ENCODE measurements at places on chromosomes 1 and 21.

- no peak for DNase-seq
Observed at GRCh38 chr1:2214541-2215241, 13.4 kb upstream of the SKI start.

- no peak for DNase-seq
Observed at GRCh38 chr1:23040509-23040908, 21.2 kb downstream of the KDM1A start.

DNA sequence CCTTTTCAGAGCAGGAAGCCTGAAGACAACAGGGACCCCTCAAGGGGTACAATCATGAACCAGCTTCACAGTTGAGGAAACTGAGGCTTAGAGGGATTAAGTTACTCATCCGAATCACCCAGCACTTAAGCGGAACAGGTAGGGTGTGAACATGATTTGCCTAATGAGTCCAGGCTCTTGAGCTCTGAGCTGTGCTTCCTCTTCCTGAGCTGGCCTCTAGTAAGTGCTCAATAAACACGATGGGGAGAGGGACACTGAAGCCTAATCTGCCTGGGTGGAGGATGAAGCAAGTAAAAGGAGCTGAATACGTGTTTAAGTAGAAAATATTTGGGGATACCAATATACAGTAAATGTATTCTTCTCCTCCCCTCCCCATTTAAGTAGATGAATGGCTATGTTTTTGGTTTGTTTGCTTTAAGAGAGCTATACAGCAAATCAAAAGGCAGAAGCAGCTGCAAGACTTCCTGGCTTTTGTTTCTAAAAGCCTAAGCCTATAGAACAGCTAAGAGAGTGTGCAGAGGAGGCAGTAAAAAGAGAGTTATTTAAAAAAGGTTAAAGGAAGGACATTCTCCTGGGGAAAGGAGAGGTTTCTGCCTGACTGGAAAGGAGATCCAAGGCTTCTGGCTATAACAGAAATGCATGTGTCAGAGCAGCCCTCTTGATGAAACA lies 20.5 kb downstream of the STPG1 start:
- peak; percentile 10 for DNase-seq

DNA sequence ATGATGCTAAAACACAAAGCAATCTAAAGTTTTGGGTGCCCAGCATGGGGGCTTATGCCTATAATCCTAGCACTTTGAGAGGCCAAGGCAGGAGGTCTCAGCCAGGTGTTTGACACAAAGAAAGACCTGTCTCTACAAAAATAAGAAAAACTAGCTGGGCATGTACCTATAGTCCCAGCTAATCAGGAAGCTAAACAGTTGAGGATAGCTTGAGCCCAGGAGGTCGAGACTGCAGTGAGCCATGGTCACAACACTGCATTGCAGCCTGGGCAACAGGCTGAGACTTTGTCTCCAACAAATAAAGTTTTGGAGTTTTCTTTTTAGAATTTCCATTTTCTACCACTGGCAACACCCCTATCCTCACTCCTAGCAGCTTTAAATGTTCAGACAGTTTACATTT lies 55.1 kb upstream of the GUCA2A start:
- DNase-seq = no peak

- no peak for DNase-seq
Observed at GRCh38 chr1:18724801-18725200, 94.2 kb downstream of the PAX7 start.

DNA sequence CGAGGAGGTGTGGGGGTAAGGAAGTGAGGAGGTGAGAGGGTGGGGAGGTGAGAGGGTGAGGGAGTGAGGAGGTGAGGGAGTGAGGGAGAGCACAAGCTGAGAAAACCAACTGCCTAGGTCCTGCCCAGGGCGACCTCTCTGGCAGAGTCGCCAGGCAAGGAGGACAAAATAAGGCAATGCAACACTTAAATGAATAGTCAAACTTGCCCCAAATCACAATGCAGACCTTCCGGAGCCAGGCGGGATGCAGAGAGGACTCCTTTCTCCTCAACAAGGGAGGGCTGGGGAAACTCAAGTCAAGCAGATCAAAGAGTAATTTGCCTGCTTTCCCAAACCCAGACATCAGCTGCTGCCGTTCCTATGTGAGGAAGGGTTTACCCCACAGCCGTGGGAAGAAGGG lies 86.0 kb downstream of the CCDC185 start:
- DNase-seq = no peak

GRCh38 chr1:4573526-4573925 lies 80.9 kb upstream of the AJAP1 start:
- DNase-seq = no peak

- no peak for DNase-seq
Observed at GRCh38 chr1:198664068-198664788, 25.4 kb downstream of the PTPRC start.

DNA sequence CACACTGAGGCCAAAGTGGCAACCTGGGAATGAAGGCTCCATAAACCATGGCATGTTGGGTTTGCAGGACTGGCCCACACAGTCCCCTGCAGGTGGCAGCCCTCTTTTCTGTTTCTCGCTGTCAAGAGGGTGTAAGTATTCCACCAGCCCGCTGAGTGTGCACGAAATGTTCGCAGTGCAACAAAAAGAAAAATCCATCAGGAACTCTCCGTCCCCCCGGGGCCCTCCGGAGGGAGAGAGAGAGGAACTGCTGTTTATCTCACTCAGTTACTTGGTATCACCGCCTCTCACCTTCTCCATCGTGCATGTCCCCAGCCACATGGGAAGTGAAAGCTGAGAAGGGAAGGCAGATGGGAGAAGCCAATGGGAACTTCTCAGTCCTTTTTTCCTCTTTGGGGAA lies 38.3 kb downstream of the NCF2 start:
- DNase-seq = no peak

DNA sequence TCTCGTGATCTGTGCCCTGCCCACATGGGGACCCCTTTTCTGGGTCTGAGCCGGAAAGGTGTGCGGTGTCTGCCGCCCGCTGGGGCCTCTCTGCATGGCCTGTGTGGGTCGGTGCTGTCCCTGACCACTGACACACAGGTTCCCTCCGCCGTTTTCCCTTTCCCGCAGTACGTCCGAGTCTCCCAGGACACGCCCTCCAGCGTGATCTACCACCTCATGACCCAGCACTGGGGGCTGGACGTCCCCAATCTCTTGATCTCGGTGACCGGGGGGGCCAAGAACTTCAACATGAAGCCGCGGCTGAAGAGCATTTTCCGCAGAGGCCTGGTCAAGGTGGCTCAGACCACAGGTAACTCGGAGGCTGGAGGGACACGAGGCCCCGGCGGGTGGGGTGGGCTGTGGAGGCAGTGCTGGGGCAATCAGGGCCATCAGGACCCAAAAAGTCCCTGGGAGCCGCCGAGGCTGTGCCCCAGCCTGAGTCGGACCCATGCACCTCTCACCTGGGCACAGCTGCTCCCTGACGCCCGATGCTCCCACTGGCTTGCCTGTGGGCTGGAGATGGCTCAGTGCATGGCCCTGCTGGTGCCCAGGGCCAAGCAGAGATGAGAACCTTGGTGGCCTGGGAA lies 13.3 kb downstream of the TRPM2 start:
- no peak for DNase-seq

- DNase-seq = no peak
Observed at GRCh38 chr1:11168731-11169130, 20.4 kb upstream of the ANGPTL7 start.

DNA sequence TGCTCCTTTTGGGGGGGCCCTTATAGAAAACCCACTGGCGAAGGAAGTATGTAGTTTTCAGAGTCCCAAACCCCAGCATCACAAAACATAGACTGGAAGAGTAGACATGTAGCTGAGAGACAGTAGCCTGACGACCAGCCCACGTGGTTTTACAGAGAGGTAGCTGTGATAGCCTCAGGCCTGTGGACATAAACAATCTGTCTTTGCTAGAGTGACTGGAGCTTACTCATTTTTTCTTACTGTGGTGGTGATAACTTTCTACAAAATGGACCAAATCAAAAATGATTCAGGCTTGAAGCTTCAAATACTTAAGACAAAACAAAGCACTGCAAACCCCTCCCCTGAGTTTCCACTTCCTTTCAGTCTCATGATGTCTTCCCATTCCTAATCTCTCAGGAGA lies 497.0 kb downstream of the RWDD3 start:
- DNase-seq = no peak

DNA sequence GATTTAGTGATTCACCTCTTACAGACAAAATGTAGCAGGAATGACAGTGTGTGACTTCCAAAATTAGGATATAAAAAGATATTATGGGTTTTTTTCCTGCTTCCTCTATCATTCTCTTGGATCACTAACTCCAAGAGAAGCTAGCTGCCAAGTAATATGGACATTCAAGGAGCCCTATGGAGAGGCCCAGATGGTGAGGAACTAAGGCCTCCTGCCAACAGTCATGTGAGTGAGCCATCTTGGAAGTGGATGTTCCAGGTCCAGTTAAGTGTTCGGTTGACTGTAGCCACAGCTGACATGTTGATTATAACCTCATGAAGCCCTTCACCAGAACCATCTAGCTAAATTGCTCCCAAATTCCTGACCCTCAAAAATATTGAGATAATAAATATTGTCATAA lies 38.8 kb downstream of the CD160 start:
- DNase-seq = no peak

DNA sequence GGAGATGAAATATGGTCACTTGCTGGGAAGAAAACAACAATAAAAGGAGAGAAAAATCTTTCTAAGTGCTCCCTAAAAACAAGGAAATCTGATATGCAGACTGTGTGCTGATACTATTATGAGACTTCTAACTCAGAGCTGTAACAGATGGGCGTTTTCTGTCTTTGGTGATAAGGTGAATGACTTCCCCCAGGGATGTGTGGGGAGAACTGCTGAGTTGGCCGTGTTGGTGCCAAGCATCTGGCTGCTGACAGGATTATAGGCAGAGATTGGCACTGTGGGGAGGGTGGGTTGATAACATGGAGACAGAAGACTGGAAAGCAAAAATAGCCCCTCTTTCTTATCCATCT lies 438.5 kb upstream of the PLXNA2 start:
- peak; percentile 80 for DNase-seq

GRCh38 chr1:9246841-9247785 lies 12.5 kb downstream of the H6PD start:
- DNase-seq = no peak

- DNase-seq = no peak
Observed at GRCh38 chr1:24463776-24464735, 38.6 kb upstream of the RCAN3 start.

DNA sequence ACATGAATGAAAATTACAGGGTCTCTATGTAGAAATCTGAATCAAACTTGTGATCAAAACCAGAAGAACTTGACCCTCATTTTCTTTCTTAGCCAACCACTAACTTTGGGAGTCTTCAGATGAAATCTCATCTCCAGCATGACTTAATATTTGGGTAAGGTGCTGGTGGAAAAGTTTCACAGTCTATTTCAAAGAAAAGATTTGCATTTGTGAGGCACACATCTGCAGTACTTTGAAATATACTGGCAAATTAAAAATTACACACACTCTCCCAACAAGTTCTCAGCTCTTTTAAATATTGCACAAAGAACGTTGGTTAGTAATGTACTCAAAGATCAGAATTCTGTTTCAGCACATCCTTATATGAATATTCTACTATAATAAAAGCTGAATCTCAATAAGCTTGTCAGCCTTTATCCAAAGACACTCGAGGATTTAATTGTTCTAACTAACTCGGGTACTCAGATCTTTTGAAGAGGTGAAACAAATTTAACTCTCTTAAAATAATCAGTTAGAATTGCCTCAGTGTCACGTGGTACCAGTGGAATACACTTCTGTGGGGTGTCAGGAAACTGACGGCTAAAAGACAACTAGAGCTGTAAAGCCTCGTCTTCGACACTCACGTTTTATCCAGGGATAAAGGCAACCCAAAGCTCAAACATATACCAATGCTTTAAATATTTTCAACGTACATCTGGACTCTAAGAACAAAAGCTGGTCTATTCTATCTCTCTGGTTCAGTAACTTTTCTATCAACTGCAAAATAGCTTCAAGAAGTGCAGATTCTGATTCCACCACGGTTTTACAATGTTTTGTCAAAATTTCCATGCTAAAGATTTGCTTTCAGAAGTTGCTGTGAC lies 19.0 kb downstream of the SAMSN1 start:
- no peak for DNase-seq

DNA sequence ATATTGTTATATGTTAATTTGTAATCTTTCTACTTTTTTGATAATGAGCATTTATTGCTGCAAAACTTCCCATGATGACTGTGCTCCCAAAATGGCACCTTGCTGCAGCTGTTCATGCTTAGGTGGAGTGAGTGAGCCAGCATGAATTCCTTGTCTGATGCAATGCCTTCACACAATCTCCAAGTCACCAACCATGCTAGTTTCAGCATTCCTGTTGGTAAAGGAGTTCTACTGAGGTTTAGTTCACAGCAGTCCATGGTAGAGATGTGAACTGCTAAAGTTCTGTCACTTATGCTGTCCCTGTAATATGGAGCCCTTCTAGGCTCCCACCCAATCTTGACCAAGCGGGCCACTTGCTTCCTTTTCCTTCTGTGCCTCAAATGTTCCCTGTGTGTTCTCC lies 26.2 kb upstream of the PRKACB start:
- DNase-seq = no peak

DNA sequence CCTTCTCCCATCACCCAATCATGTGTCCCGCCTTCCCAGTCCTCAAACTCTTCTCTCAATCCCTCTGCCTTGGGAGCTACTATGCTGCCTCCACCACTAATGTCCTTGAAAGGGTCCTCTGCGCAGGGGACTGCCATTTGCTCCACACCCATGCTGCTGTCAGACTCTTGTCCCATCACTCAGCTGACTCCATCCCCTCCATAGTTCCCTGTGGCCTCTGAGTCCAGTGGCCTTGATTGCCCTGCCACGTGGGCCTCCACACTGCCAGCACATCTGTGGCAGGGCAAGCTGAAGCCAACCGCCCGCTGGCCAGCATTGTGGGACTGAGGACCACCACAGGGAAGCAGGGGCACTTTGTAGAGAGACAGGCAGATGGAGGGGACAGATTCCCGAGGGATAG lies 1.3 kb upstream of the TNNT2 start:
- DNase-seq = no peak
